ENCODE measurements at places on chromosomes 11 and 22. TPM values are rescaled to one million over a fixed set of nuclear protein-coding genes. Genes with fewer than 3 reads are reported as not detected.

DNA sequence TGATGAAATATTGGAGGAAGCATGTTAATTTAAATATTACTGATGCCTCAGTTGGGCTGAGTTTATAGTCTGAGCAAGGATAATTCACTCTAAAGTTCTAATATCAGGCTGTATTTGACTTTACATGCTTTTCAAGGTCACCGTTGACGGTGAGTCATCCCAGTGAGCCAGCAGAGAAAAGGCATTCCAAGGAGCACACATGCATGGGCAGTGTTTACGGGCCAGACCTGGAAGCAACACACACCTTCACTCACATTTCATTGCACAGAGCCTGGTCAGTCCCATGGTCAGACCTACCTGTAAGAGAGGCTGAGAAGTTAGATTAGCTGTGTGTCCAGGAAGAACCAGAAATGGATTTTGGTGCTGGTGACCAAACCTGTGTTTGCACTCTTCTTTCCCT is 53.5 kb downstream of the COMMD9 start:
- no peaks in the 10 kb centered on the region for H3K4me1 ChIP-seq
- no peak overlapping the region for H3K4me3 ChIP-seq
- DNase-seq, result no peak
- no peaks in the 10 kb centered on the region for H3K36me3 ChIP-seq

The UCP2 gene
- 157 TPM for total RNA-seq

GRCh38 chr11:21771097-21771496 is 421.8 kb upstream of the ANO5 start:
- H3K4me1 ChIP-seq, result no peaks in the 10 kb centered on the region
- H3K27me3 ChIP-seq, result no peaks in the 10 kb centered on the region
- no peak overlapping the region for H3K27ac ChIP-seq
- DNase-seq, result no peak
- no peaks in the 10 kb centered on the region for H3K36me3 ChIP-seq
- no peak overlapping the region for H3K4me3 ChIP-seq

The ASRGL1 gene
- total RNA-seq, result 11.6 TPM

DNA sequence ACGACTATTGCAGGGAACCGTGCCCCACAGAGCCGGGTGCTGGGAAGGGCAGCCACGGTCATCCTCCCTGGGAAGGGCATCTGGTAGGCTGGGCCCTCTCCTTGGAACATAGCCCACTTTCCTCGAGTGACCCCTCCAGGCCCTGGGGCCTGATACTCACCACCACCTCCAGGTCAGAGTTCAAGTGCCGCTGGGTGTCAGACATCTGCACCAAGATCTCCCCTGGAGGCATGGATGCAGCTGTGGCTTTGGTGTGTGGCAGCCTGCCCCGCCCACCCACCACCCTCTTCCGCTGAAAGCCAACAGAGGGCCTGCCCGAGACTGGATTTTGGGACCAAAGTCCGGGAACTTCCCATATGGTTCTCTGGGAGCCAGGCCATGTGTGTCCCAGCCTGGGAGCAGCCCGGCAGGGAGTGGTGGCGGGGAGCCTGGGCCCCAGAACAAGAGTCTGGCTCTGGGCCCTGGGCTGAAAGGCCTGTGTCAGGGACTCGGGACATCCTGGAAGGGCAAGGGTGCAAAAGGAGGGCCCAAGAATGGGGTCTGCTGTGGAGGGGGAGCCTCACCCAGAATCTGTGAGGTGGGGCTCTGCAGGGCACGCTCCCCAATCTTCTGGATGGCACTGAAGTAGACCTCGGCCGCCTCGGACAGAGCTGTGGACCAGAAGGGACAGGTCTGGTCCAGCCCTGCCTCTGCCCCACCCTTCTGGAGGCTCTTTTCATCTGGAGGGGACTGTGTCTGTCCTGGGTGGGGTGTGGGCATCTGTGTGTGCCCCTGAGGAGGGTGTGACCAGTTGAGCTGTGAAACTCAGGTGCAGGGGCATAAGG is 2.6 kb downstream of the BAIAP2L2 start:
- no peaks in the 10 kb centered on the region for H3K4me1 ChIP-seq
- no peak overlapping the region for H3K27ac ChIP-seq
- no peaks in the 10 kb centered on the region for H3K36me3 ChIP-seq
- H3K4me3 ChIP-seq, result no peak overlapping the region
- DNase-seq, result no peak

- peaks cover 15% of the 10 kb centered on the region for H3K36me3 ChIP-seq
- peaks cover 3% of the 10 kb centered on the region for H3K27me3 ChIP-seq
- H3K4me1 ChIP-seq, result peaks cover 3% of the 10 kb centered on the region
- no peak overlapping the region for H3K27ac ChIP-seq
- H3K4me3 ChIP-seq, result no peak overlapping the region
These were observed 138.4 kb downstream of the TTC17 start for GRCh38 chr11:43497144-43497543.

- no peaks in the 10 kb centered on the region for H3K27me3 ChIP-seq
- no peaks in the 10 kb centered on the region for H3K4me1 ChIP-seq
- no peak overlapping the region for H3K4me3 ChIP-seq
These were observed 6.1 kb upstream of the PMM1 start for GRCh38 chr22:41595703-41596102.

DNA sequence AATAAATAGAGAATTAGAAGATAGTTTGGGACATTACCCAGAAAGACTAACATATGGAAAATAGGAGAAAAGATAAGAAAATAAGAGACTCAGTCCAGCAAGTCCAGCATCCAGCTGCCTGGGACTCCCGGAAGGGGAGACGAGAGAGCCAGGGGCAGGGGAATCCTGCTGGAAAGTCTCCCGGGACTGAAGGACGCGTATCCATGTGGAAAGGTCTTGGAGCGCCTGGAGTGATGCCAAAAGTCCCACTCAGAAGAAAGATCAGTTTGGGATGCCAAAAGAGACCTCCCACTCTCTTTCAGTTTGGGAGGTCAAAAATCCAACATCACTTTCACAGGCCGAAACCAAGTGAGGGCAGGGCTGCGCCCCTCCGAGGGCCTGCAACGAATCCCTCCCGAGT is 30.7 kb downstream of the LRFN4 start:
- no peak overlapping the region for H3K27ac ChIP-seq
- DNase-seq, result no peak
- no peak overlapping the region for H3K4me3 ChIP-seq
- peaks cover 8% of the 10 kb centered on the region for H3K4me1 ChIP-seq
- no peaks in the 10 kb centered on the region for H3K36me3 ChIP-seq

All from activated naive CD4-positive, alpha-beta T cell treated with anti-CD3 and anti-CD28 coated beads for 36 hours (primary cell).